ENCODE measurements at places on chromosomes 1 and 21.

- no peak for DNase-seq
These were observed 43.5 kb downstream of the RIMS3 start for GRCh38 chr1:40621821-40622450.

DNA sequence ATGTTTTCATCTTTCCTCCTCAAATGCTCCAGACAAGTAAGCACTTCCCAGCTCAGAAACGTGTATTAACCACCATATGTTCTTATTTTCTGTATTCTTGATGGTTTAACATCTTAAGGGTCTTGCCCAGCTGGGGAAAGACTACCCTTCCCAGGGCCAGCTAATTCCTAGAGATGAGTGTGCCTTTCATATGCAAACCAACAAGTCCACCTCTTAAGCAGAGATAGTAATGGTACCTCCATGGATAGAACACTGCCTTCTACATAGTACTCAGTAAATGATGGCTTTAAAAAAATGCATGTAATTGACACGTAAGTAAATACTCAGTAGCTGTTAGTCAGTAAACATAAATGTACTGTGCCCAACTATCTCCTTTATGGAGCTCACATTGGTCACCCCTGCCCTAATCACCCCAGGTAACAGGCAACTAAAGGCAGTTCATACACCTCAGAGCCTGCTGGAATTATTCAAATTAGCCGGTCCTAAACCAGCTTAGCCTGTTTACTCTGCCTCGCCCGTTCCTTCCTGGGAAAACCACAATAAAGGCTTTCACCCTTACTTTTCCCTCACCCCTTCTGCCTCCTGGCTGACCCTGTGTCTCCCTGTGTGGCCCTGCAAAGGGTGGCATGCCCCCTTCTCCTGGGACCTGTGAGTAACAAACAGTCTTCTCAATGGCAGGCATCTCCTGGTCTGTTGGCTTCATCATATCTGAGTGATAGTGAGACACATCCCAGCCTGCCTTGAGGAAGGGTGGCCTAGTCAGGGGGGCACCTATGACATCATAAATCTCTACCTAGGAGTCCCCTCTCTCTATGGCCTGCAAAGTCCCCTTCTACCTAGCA, 40.1 kb upstream of the KLHDC7A start:
- no peak for DNase-seq

DNA sequence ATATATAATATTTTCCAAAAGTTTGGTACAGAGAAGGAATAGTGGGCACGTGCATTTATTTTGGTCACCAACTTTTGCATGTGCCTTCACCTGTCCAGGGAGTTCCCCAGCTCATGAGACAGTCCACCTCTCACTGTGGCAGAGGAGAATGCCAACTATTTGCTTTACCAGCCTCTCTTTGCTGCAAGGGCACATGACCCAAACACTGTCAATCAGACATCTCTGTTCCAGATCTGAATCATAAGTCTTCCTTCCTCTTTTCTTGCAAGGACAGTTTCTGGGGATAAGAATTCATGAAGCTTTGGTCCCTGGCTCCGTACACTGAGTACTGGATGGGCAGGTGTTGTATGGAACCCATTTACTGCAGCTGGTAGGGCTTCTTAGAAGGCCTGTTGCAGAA, 38.6 kb downstream of the C1orf87 start:
- DNase-seq = no peak

DNA sequence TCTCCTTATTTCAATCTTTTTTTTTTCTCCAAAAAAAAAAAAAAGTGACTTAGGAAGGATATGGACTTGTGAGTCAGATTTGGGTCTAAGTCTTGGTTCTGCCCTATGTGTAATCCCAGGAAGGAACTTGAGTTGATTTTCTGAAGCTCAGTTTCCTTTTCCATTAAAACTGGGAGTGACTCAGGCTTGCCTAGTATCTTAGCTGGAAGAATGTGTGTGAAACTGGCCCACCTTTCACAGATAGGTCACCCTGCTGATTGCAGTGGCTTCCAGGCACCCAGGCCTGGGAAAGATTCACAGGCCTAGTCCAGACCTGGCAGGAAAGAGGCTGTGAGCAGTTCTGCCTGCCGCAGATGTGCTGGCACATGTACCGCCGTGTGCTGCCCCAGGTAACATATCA, 218.3 kb upstream of the HOOK1 start:
- peak; percentile 77 for DNase-seq

GRCh38 chr1:219938706-219939105, 10.3 kb upstream of the SLC30A10 start:
- DNase-seq = peak; percentile 83

DNA sequence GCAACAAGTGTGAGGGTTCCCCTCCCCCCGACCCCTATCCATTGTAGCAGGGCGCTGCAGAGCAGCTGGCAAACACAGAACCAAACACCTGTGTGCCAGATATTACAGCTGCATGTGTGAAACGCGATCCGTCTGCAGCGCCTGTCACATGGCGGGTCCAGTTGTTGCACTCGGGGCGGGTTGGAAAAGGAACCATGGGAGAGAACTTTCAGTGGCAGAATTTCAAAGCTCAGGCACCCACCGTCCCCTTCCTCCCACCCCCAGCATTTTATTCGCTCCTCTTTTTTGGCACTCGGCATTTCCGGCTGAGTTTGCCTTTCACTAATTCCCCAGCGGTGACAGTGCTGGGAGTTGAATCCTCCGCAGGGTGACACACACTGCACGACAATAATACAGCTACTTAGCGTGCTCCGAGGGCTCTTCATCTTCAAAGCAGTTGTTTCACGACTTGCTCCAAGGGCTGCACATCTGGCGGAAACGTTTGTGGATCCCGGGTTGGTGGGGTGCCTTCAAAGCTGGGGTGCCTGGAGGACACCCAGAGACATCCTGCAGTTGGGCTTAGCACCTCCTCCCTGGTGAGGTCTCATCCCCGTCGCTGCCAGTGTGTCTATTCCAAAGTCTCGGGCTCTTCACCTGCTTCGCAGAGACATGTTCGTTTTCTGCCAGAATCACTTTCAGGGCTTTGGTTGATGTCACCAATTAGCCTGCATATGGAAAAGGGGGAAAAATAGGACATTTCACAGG, 180.7 kb downstream of the ZBTB18 start:
- DNase-seq = no peak

GRCh38 chr1:214116258-214116657, 128.5 kb downstream of the PROX1 start:
- no peak for DNase-seq

DNA sequence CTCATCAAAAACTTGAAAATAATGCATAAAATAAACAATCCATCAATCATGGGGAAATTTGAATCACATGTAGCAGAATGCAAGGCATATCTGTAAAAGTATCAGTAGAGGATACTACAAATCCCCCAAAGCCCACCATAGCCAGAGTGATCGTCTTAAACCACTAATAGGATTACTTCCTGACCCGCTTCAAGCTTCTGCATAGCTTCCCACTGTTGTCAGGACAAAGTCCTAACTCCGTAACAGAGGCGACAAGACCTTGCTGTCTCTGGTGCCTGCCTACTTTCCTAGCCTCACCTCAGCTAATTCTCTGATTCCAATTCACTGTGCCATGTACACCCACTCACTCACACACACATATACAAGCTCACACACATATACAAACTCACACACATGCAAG, 161.2 kb upstream of the NFIA start:
- no peak for DNase-seq

DNA sequence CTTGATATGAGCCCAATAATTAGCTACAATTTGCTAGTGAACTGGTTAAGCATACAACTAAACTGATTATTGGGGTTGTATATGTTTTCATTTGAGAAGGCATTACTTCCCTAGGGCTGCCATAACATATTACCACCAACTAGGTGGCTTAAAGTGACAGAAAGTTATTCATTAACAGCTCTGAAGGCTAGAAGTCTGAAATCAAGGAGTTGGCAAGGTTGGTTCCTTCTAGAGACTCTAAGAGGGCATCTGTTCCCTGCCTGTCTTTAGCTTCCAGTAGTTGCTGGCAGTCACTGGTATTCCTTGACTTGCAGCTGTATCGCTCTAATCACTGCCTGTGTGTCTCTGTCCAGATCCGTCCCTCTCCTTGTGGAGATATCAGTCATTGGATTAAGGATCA, 86.3 kb downstream of the LHX9 start:
- DNase-seq = no peak

GRCh38 chr1:109668123-109668775, 392 bp downstream of the GSTM2 start:
- DNase-seq = no peak

DNA sequence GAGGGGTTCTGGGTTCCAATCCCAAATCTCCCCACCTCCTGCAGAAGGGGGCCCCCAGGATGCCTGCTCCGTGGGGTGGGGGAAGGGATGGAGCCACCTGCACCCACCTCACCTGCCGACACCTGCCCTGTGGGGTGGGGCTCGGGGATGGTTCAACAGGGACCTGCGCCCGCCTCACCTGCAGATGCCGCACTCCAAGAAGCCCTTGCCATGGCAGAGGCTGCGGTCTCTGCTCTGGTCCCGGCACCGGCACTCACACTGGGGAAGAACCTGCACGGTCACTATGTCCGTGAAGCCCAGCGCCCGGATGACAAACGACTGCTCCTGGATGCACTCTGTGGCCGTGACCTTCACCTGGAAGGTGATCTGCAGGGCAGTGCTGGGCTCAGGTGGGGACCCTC, 18.1 kb upstream of the PTTG1IP start:
- DNase-seq = no peak

DNA sequence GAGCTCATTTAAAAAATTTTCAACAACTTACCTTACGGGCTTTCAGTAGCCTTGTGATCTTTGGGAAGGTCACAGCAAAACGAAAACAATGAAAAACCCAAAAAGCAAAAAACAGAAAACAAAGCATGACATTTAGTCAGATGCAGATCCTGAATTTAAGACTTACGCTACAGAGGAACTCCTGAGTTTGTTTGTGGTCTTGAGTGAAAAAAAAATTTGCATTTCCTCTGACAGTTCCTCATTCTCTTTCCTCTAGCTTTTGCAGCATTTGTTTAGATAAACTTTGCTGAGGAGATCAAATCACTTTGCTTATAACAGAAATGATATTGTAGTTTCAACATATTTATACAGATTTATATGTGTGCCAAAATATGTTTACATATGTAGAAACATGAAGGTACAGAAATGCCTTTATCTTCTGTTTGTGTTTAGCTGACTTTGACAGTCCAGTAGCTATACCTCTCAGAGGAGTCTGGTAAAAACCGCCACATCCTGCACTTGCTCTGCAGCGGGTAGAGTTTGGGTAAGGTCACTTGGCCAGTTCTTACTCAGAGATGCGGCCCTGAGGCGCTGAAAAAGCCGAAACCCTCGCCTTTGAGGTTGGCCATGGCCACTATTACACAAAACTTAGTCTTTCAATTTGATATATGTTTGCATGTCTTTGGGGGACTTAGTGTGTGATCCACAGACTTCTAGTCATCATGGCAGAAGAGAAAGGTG, 142.5 kb downstream of the TNR start:
- DNase-seq = no peak

GRCh38 chr1:11013160-11013531, 692 bp downstream of the TARDBP start:
- peak; percentile 14 for DNase-seq

DNA sequence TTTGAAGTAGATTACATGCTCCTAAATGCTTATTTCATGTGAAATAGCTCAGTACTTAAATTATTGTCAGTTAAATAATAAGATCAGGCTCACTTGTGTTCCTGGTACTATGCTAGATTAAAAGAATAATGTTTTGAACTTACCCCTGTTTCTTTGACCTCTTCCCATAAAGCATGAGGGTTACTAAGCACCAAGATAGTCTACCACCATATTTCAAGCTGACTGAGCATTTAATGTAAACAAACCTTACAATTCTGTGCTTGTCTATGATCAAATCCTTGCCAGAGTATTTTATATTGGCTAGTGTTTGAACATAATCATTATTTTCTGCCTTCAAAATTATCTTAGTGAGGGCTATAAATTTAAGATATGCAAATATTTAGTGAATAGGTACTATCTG, 98.1 kb downstream of the LHX9 start:
- DNase-seq = no peak

GRCh38 chr21:15768045-15768601, 38.3 kb downstream of the USP25 start:
- no peak for DNase-seq

GRCh38 chr1:11524465-11525150, 45.7 kb downstream of the DISP3 start:
- DNase-seq = no peak

DNA sequence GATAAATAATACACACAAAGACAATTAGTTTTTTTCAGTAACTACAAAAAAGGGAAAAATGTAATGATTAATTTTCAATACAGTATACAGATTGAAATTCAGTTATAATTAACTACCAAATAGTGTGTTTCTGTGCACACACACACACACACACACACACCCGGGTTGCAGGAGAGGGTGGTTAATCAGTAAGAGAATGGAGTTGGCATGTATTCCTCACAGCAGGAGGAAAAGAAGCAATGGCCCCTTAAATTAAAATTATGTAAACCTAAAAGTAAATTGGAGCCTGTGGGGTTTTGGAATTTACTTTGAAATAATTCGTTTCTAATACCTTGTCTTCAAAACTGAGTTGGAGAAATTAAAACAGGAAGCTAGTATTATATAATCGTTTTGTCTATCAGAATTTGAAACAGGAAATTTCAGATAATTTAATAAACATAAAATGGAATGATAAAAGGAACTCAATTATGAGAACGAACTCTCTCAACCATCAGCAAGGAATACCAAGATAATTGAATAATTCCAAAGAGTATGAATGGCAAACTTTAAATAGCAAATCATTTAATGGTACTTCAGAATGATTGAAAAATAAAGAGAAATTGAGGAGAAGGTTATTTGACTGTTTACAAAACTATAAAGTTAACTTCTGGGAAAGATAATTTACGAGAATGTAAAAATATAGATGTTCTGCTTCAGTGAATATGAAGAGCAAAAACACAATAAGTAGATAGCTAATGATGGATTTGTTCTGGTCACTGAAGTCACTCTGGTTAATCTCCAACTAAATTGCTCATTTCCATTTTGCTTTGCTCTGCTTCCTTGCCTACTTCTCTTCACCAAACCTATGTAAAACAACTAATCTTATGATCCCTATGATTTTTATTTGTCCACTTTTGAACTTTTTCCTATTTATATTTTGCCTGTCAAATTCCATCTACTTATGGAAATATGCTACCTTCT, 547.9 kb upstream of the ZP4 start:
- peak; percentile 59 for DNase-seq

DNA sequence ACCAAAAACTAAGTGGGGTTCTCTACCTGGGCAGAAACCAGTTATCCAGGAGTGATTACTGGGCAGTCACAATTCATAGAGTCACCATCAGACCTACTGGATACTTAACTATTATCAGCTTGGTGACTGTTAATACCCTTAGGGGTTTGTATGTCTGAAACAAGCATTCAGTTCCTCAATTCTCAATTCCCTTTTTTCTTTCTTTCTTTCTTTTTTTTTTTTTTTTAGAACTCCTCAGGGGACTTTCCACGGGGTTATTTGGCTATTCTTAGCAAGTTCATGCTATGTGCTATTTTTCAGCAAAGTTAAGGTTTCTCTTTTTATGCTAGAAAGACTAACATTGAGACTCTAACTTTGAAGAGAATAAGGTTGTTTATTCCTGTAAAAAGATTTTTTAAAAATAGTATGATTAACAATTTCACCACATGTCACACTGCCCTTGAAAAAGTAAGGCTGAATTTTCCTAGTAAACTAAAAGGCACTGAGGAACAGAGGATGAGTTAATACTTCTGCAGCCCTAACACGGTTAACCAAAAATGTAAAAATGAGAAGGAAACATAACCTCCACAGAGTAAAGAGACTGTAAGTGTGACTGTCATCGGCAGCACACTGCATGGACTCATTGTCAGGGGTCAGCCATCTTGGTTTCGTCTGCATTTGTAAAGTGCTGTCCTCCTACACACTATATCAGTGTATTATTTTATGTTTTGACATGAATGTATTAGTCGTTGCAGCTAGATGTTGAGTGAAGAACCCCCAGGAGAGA, 310.2 kb downstream of the NTNG1 start:
- no peak for DNase-seq
